ENCODE measurements at places on chromosomes 6 and 20.

- DNase-seq = no peak
Measured at GRCh38 chr6:47734831-47735481, 36.6 kb downstream of the ADGRF4 start.

DNA sequence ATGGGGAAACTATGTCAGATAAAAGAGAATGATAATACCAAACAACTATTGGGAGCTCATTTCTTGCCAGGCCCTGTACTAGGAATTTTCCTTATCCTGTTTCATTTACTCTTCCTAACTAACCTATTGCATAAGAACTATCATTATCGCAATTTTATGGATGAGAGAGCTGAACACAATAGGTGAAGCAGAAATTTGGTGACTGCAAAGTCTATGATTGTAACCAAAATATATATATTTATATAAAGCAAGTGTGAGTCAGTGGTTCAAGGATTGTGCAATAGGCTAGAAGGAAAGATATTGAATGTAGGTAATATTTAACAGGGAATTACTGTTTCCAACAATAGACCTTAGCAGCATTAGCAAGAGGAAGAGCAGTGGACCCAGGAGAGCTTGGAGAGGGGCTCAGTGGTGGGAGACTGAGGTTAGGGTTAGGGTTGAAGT is 181.1 kb upstream of the TENT5A start:
- DNase-seq = no peak

- no peak for DNase-seq
Measured at GRCh38 chr6:155195903-155196302, 67.9 kb upstream of the CLDN20 start.

DNA sequence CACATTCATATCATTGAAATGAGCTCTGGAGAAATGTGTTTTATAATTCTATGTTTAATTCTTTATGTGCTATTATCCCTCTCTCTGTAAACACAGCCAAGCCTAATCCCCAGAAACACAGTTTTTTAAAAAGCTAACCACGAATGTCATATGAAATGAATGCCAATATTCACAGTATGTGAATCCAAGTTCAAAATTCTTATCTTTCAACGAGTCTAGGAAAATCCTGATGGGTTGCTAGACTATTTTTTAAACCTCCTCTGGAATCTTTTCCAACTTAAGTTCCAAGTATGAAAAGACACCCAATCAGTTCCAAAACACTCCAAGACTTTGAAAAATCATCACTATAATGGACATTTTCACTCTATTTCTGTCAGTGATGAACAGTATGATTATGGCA is 689.3 kb downstream of the HACE1 start:
- DNase-seq = no peak
